ENCODE measurements at places on chromosomes 1 and 21.

DNA sequence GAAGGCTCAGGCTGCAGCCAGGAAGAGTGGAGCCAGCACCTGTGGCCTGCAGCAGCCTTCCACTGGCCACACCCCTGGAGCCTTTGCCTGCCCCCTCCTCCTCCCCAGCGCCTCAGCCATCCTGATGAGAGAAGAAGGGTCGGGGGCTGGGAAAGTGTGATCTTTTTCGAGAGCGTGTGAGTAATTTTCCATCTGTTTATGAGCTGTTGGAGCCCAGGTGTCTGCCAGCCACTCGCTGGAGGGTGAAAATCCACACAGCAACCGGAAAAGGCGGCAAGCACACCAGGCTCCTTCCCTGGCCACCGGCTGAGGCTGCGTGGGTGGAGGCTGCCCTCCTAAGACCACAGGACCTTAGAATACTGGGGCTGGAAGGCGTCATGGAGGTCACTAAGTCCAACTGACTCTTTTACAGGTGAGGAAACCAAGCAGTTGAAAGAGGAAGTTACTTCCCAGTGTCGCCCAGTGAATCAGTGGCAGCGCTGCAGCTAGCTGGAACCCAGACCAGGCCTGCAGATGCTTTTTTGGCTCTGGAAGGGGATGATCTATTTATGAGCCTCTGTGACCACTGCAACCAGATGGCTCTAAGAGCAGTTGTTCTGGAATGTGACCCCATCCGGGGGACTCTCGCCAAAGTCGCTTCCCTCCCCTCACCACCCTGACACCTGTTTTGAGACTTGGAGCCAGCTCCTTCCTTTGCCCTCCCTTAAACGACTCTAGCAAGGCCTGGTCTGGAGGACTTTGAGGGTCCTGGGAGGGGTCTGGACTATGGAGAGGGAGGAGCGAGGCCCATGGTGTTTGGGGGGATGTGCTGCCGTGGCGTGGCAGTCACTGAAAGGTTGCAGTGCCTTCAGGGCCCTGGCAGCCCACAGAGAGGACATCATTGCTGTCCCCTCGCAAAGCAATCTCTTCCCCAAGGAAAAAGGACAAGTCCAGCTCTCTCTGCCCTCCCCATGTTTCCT is 54.5 kb downstream of the LGR6 start:
- peak; percentile 43 for DNase-seq

- no peak for DNase-seq
These were observed 87.3 kb upstream of the TLR5 start for GRCh38 chr1:223230161-223230881.

- DNase-seq = peak; percentile 74
These were observed 14.9 kb downstream of the TTC34 start for GRCh38 chr1:2786329-2787162.

DNA sequence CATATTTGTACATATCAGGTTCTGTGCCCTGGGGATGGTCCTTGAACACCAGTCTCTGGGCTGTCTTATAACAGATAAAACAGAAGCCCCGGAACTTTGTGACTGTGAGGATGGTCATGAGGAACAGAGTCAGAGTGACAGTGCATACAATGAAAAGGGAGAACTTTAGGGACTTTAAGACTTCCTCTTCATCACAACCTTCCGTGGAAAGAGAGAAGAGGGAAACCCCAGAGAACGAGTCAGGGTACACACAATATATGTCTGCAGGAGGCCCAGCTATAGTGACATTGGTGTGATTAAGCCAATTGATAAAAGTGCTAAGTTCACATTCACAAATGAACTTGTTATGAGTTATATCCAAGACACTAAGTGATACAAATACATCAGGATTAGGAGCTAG is 32.1 kb downstream of the TLR5 start:
- no peak for DNase-seq

DNA sequence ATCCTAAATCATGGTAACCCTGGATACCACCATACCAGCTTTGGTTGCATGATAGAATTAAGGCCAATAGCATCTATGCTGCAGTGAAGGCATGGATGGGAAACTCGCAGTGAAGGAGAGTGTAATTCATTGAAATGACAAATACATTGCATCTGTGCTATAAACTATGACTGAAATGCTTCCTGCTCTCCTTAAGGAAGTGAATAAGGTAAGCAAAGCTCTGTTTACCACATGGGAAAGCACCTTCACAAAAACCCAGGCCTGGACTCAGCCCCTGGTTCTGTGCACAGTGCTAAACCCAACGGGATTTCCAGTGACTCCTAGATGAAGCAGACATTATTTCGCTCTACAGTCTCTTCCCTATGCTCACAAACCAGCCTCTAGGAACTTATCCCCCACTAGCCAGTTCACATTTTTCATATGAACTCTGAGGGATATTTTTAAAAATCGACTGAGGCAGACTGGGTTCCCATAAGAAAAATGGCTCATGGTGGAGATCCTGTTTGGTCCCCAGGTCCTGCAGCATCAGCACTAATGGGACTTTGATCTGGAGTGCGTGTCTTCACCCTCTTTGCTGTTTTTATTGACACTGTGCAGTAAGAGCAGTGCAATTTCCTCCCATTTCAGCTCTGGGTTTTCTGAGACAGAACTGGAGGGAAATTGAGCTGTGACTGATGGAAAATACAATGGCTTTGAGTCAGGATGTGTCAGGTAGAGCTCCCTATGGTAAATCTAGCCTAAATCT is 362.7 kb downstream of the SIPA1L2 start:
- DNase-seq = no peak

GRCh38 chr1:65344171-65344814 is 35.0 kb downstream of the DNAJC6 start:
- no peak for DNase-seq

DNA sequence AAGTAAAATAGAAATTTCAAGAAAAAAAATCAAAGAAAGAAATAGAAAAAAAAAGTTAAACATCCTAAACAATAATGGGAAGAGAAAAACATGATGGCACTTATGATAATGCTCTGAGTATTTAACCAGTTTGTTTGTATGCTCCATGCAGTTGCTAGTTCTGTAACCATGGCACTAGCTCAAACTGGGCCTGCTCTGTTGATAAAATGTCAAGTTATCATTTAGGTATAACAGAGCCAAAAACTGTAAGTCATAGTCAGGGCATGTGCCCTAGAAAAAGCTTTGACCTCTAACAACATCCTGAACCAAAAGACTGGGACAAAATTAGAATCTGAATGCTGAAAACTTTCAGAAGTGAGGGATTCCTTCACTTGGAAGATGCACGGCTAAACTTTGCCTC is 148.9 kb downstream of the KCNT2 start:
- no peak for DNase-seq
